ENCODE measurements at places on chromosomes 2 and 18.

- DNase-seq = no peak
Measured at GRCh38 chr18:62939433-62939832, 224.1 kb downstream of the PHLPP1 start.

- no peak for DNase-seq
Measured at GRCh38 chr2:53510401-53510800, 257.2 kb upstream of the CHAC2 start.

GRCh38 chr2:46802665-46803546, 112.7 kb downstream of the MCFD2 start:
- no peak for DNase-seq

DNA sequence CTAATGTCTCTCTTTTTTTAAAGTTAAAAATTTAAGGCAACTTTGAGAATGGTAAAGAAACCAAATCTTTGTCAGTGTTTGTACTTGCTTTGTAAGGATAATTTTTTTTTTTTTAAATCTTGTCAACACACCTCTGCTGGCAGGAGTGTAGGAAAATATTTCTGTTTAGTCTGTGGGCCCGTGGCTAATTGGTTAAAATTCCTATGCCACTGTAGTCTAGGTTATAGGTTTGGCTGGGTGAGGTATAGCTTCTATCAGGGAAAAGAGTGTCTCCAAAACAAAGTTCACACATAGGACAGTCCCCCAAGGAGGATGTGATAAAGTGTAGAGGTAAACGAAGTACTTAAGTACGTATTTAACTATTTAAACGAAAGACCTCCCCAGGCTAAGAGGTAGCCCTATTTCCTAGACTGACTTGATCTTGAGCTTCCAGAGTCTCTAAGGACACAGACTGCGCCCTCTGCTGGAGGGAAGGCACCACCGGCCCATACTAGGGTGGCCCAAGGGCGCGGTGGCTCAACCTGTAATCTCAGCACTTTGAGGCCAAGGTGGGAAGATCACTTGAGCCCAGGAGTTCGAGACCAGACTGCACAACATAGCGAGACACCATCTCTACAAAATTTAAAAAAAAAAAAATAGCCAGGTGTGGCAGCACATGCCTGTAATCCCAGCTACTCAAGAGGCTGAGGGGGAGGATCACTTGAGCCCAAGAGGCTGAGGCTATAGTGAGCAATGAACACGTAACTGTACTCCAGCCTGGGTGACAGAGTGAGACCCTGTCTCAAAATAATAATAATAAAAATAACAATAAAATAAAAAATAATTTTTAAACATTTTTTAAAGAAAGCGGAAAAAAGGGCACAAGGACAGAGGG, 8.9 kb downstream of the TEX44 start:
- DNase-seq = peak; percentile 59

DNA sequence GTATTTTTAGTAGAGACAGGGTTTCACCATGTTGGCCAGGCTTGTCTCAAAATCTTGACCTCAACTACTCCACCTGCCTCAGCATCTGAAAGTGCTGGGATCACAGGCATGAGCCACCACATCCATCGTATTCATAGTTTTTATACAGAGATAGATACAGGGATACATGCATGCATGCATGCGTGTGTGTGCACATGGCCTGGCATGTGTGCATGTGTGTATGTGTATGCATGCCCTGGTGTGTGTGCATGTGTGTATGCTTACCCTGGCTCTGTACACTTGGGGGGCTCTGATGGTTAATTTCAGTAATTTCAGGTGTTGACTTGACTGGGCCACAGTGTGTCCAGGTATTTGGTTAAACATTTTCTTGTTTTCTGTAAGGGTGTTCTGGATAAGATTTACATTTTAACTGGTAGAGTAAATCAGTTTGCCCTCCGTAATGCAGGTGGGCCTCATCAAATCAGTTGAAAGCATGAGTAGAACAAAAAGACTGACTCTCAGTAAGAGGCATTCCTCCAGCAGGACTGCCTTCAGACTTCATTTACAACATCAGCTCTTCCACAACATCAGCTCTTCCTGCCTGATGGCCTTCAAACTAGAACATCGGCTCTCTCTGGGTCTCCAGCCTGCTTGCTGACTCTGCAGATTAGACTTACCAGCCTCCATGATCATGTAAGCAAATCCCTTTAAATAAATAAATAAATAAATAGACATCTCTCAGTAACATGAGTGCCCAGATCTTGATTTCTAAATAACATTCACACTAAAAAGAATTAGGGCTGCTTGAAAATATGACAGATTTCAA, 30.8 kb downstream of the SESTD1 start:
- no peak for DNase-seq

DNA sequence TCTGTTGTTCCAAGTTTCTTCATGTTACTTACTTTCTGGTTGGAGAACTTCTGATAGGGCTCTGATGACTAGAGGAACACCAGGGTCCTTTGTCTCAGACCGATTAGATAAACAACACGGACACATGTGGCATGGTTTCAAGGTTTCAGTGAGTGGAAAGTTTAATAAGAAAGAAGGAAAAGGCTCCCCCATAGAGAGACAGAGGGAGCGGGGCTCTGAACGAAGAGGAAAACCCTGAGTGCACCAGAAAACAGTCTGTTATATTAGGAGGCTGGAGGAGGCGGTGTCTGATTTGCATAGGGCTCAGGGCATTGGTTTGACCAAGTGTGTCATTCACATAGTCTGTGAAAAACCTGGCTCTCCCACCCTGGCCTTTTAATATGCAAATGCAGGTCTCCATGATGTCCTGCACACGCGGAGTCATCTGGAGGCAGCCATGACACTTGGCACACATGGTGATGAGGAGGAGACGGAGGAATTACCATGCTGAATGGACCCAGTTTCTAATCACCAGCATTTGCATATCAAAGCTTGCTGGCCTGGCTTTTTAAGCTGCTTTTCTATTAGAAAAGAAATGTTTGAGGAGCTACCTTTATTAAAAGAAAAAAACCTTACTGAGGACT, 94.2 kb downstream of the PTPN4 start:
- no peak for DNase-seq

- DNase-seq = no peak
Measured at GRCh38 chr2:185790361-185790760, 51.8 kb downstream of the FSIP2 start.

All from NCI-H1048 (cell line).